Activated CD4-positive, alpha-beta memory T cell treated with anti-CD3 and anti-CD28 coated beads for 36 hours (primary cell): ENCODE measurements at places on chromosomes 4 and X. TPM values are rescaled to one million over a fixed set of nuclear protein-coding genes. Genes with fewer than 3 reads are reported as not detected.
A peak's percentile ranks its signal among the peaks of the same experiment; 100 is the strongest.

The FGFR3 gene
- total RNA-seq, result 0.21 TPM

The SERPINA7 gene
- total RNA-seq, result not detected

DNA sequence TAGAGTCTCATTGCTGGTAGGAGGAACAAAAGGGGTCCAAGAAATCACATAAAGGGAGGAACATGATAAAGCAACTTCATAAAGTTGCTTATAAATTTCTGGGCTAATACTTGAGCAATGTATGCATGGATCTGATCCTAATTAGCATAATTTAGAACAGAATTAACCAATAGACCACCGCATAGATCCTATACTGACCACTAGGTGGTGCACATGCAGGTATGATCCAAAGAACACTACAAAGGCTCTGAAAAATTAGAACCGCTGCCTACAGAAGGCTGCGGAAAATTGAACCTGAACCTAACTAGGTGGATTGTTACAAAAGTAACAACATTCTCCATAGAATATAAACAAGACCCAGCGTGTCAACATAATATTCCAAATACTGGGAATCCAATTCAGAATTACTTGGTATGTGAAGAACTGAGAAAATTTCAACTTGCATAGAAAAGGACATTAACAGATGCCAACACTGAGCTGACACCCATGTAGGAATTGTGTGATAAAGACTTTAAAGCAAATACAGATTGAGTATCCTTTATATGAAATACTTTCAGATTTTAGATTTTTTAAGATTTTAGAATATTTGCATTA is 23.3 kb downstream of the BRCC3 start:
- no peak overlapping the region for H3K27ac ChIP-seq
- DNase-seq, result peak; percentile 17
- no peaks in the 10 kb centered on the region for H3K27me3 ChIP-seq

DNA sequence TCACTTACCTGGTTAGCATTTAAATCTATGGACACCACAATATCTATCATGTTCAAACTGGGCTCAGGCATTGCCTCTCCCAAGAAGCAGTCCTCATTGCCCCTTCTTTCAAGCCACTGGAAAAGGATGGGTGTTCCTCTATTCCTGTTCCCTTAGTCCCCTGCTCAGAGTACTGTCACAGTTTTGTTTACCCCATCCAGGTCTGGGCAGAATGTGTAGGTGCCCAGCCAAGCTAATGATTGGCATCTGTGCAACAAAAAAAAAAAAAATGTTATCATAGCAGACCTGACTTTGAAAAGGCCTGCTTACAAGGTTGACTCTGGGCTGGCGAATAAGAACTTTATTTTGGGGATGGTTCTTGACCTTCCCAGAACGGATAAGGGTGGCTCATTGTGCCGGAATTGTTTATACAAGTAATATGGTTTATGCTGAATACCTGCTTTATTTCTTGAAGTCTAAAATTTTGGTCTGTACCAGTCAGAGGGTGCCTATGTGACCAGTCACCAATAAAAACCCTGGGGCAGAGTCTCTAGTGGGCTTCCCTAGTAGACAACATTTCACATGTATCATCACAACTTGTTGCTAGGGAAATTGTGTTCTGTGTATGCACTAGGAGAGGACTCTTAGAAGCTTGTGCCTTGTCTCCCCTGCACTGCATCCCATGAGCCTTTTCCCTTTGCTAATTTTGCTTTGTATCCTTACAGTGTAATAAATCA is 47.9 kb downstream of the JADE3 start:
- no peak overlapping the region for H3K27ac ChIP-seq
- H3K27me3 ChIP-seq, result no peaks in the 10 kb centered on the region
- H3K36me3 ChIP-seq, result no peaks in the 10 kb centered on the region
- DNase-seq, result no peak
- peaks cover 2% of the 10 kb centered on the region for H3K4me1 ChIP-seq
